ENCODE measurements at places on chromosomes 4 and X. TPM values are rescaled to one million over a fixed set of nuclear protein-coding genes. Genes with fewer than 3 reads are reported as not detected.

DNA sequence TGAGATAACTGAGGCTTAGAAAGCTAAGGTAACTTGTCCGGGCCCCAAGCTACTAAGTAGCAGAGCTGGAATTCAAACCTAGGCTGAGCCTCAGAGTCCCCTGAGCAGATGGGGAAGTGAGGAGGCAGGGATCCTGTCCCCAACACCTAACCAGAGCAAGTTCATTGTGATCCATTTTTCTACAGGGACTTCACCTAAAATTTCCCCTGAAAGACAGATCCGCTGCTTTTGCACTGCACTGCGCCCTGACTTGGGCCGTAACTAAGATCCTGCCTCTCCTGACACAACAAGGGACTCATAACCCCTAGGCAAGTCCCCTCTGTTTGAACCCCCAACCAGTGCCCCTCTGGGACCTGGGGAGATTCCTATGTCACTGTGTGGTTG lies 25.6 kb upstream of the MTM1 start:
- H3K4me1 ChIP-seq, result no peaks in the 10 kb centered on the region
- H3K36me3 ChIP-seq, result no peaks in the 10 kb centered on the region
- DNase-seq, result no peak
- no peaks in the 10 kb centered on the region for H3K27me3 ChIP-seq
- H3K27ac ChIP-seq, result no peak overlapping the region

GRCh38 chr4:63563288-63564014 lies 845.8 kb downstream of the TECRL start:
- H3K36me3 ChIP-seq, result no peaks in the 10 kb centered on the region
- H3K27ac ChIP-seq, result no peak overlapping the region
- no peak for DNase-seq
- no peaks in the 10 kb centered on the region for H3K4me1 ChIP-seq

DNA sequence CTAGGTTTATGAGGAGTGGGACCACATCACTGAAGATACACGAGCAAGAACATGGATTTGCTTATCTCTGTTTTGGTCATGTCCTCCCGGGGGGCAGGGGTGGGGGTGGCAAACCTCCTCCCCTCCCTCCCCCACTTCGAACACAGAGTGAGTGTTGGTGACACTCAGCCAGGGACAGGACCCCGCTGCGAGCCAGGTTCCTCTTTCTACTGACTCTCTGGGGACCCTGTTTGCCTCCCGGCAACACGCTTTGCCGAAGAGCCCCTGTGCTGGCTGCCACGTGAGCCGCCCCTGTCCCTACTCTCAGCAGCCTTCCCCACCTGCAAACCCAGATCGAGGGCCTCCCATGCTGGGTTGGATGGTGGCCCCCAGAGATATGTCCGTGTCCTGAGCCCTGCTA lies 34.7 kb downstream of the P2RY8 start:
- no peak overlapping the region for H3K27ac ChIP-seq
- H3K27me3 ChIP-seq, result no peaks in the 10 kb centered on the region
- H3K36me3 ChIP-seq, result no peaks in the 10 kb centered on the region

The MUC7 gene
- polyA plus RNA-seq, result not detected

DNA sequence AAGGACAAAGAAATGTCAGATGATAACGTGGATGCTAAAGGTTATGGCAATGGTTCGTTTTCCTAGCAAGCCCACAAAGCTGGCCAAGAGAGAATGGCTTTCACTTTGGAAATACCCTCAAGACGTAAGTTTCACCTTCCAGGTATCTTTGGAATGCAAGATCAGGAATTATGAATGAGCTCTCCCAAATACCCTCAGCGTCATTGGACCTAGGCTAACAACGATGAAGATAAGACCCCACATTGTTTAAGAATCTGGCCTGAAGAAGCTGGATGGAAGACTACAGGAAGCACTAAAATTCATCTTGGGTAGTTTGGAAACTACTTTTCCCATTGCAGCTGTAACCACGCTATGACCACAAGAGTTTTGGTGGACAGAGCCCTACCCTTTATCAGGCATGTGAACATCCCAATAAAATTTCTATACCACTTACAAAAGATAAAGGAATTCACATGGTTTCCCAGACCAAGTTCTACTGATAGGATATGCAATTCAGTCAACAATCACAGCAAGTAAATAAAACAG lies 111.9 kb downstream of the KDR start:
- no peak for DNase-seq
- no peaks in the 10 kb centered on the region for H3K27me3 ChIP-seq
- no peak overlapping the region for H3K27ac ChIP-seq
- no peaks in the 10 kb centered on the region for H3K4me1 ChIP-seq
- no peaks in the 10 kb centered on the region for H3K36me3 ChIP-seq

DNA sequence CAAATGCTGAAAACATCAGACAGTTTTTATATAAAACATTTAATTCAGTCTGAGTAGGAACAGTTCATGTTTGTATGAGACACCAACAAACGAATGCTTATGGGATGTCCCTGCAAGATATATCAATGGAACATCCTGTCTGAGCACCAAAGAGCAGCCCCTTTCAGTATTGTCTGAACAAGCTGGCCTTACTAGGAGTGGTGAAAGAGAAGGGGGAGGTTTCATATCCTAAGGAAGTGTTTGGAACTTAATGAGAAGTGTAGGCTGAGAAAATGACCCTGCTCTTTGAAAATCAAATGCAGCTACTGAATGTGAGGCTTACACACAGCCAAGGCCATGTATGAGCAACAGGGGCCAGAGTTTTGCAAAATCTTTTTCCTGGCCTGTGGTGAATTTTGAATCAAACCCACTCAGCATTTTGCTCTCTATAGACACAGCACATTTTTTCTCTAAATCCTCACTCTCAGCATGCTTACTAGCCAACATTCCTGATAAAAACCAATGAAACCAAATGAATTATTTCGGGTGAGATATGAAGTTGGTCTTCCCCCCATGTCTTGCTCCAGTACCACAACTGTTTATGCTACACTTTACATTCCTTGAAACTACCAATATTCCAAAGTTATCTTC lies 119.4 kb downstream of the LUZP4 start:
- peaks cover 28% of the 10 kb centered on the region for H3K4me1 ChIP-seq
- H3K36me3 ChIP-seq, result no peaks in the 10 kb centered on the region
- no peaks in the 10 kb centered on the region for H3K27me3 ChIP-seq
- peak overlapping the region; percentile 89 for H3K27ac ChIP-seq

The SATL1 gene
- polyA plus RNA-seq, result 1.1 TPM

GRCh38 chr4:115128037-115128436 lies 14.6 kb upstream of the NDST4 start:
- H3K4me1 ChIP-seq, result no peaks in the 10 kb centered on the region
- DNase-seq, result no peak
- H3K27me3 ChIP-seq, result no peaks in the 10 kb centered on the region
- H3K4me3 ChIP-seq, result no peak overlapping the region

The CT45A8 gene
- not detected for polyA plus RNA-seq

DNA sequence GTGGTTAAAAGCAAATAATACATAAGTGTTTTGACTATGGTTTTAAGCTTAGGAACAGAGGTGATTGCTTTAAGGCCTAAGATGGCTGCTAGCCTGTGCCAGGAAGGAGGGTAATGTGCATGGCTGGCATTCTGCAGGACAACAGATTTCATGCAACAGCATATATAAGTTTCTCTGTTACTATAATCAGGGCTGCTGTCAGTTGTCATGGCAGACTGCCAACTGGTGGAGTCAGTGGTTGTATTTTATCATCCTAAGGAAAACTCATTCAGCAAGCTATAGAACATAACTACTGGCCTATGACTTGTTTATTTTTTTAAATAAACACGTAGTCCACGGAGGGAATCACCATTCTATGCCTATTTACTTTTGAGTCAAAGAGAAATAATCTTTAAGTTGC lies 77.7 kb upstream of the DCAF8L1 start:
- no peaks in the 10 kb centered on the region for H3K36me3 ChIP-seq
- H3K27ac ChIP-seq, result no peak overlapping the region
- peak; percentile 23 for DNase-seq
- no peaks in the 10 kb centered on the region for H3K27me3 ChIP-seq
- no peaks in the 10 kb centered on the region for H3K4me1 ChIP-seq
- H3K4me3 ChIP-seq, result no peak overlapping the region

GRCh38 chrX:96843566-96843965 lies 40.1 kb upstream of the RPA4 start:
- no peaks in the 10 kb centered on the region for H3K36me3 ChIP-seq
- H3K27me3 ChIP-seq, result no peaks in the 10 kb centered on the region
- no peak overlapping the region for H3K27ac ChIP-seq
- H3K4me1 ChIP-seq, result peaks cover 7% of the 10 kb centered on the region

DNA sequence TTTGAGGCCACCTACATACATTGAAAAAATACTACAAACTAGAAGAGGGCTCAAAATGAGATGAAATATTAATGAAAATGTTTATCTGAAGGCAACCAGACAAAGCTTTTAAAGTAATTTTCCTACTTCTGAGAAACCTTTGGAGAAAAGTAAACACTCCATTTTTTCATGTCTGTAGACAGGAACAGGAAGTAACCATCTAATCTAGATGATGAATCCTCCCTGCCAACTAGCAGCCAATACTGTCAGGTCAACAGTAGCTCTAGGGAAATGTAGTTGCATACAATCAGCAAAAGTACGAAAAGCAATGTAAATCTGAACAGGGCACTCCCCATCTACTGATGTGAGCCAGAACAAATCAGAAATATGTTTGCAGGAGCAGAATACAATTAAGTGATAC lies 49.0 kb downstream of the AMMECR1 start:
- H3K27ac ChIP-seq, result no peak overlapping the region
- no peaks in the 10 kb centered on the region for H3K4me1 ChIP-seq
- no peak for DNase-seq
- no peak overlapping the region for H3K4me3 ChIP-seq

The PPARGC1A gene
- polyA plus RNA-seq, result 28.4 TPM

GRCh38 chrX:116872931-116873330 lies 410.2 kb upstream of the CT83 start:
- no peak overlapping the region for H3K4me3 ChIP-seq
- no peaks in the 10 kb centered on the region for H3K4me1 ChIP-seq
- H3K27ac ChIP-seq, result no peak overlapping the region
- no peak for DNase-seq
- no peaks in the 10 kb centered on the region for H3K36me3 ChIP-seq
- H3K27me3 ChIP-seq, result no peaks in the 10 kb centered on the region

GRCh38 chr4:110631584-110632505 lies 9.0 kb upstream of the PITX2 start:
- H3K36me3 ChIP-seq, result no peaks in the 10 kb centered on the region
- peak; percentile 91 for DNase-seq
- peaks cover 100% of the 10 kb centered on the region for H3K27me3 ChIP-seq
- H3K4me1 ChIP-seq, result peaks cover 12% of the 10 kb centered on the region

- H3K27me3 ChIP-seq, result no peaks in the 10 kb centered on the region
- H3K4me3 ChIP-seq, result no peak overlapping the region
- no peak for DNase-seq
- no peaks in the 10 kb centered on the region for H3K36me3 ChIP-seq
- no peaks in the 10 kb centered on the region for H3K4me1 ChIP-seq
Observed at GRCh38 chrX:129786210-129786651, 6.5 kb downstream of the SASH3 start.

GRCh38 chrX:138006180-138006579 lies 440.3 kb downstream of the ZIC3 start:
- H3K27me3 ChIP-seq, result no peaks in the 10 kb centered on the region
- H3K4me3 ChIP-seq, result no peak overlapping the region
- H3K4me1 ChIP-seq, result peaks cover 1% of the 10 kb centered on the region
- no peak for DNase-seq
- H3K36me3 ChIP-seq, result no peaks in the 10 kb centered on the region

- no peaks in the 10 kb centered on the region for H3K27me3 ChIP-seq
- DNase-seq, result peak; percentile 62
- no peaks in the 10 kb centered on the region for H3K36me3 ChIP-seq
- H3K4me1 ChIP-seq, result no peaks in the 10 kb centered on the region
Observed at GRCh38 chrX:77918568-77918967, 8.1 kb downstream of the ATP7A start.

- H3K4me1 ChIP-seq, result peaks cover under 1% of the 10 kb centered on the region
- no peaks in the 10 kb centered on the region for H3K36me3 ChIP-seq
- no peak overlapping the region for H3K27ac ChIP-seq
- H3K27me3 ChIP-seq, result no peaks in the 10 kb centered on the region
- H3K4me3 ChIP-seq, result no peak overlapping the region
- DNase-seq, result no peak
Observed at GRCh38 chr4:139461022-139461628, 7.2 kb downstream of the RAB33B start.

DNA sequence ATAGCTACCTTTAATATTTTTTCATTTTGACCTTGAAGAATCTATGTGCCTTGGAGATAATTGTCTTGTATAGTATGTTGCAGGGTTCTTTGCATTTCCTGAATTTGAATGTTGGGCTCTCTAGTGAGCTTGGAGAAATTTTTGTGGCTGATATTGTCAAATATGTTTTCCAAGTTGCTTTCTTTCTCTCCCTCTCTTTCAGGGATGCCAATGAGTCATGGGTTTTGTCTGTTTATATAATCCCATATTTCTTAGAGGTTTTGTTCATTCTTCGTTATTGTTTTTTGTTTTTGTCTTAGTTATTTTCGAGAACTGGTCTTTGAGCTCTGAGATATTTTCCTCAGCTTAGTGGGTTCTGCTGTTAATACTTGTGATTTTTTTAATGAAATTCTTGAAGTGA lies 20.7 kb downstream of the RAB40AL start:
- no peak overlapping the region for H3K27ac ChIP-seq
- no peaks in the 10 kb centered on the region for H3K4me1 ChIP-seq
- H3K4me3 ChIP-seq, result no peak overlapping the region

- DNase-seq, result no peak
- H3K27ac ChIP-seq, result no peak overlapping the region
- H3K4me1 ChIP-seq, result no peaks in the 10 kb centered on the region
- H3K4me3 ChIP-seq, result no peak overlapping the region
- no peaks in the 10 kb centered on the region for H3K27me3 ChIP-seq
Observed at GRCh38 chrX:144275843-144276242, 392.0 kb downstream of the UBE2NL start.
